ENCODE measurements at places on chromosomes 13 and 19.

- H3K27ac ChIP-seq = peak overlapping the region; percentile 3
- H3K4me1 ChIP-seq = no peaks in the 10 kb centered on the region
- H3K36me3 ChIP-seq = no peaks in the 10 kb centered on the region
Observed at GRCh38 chr13:21446656-21447055, 12.4 kb downstream of the ZDHHC20 start.

DNA sequence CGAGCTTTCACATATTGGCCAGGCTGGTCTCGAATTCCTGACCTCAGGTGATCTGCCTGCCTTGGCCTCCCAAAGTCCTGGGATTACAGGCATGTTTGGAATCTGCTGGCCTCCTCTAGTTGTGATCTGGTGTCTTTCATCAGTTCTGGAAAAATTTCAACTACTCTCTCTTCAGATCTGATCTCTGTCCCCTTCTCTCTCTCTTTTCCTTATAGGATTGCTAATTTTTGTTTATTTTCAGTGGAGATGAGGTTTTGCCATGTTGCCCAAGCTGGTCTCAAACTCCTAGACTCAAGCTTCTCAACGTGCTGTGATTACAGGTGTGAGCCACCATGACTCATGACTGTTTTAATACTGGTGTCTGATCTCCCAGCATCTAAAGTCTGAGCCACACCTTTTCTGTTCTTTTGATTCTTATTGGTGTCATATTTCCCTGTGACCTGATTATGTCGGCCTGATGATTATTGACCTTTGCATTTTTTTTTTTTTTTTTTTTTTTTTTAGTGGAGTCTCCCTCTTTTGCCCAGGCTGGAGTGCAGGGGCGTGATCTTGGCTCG lies 10.4 kb upstream of the NANOS2 start:
- H3K27ac ChIP-seq = peak overlapping the region; percentile 31
- H3K27me3 ChIP-seq = no peaks in the 10 kb centered on the region
- no peak for DNase-seq
- H3K4me1 ChIP-seq = peaks cover 7% of the 10 kb centered on the region
- H3K4me3 ChIP-seq = no peak overlapping the region

DNA sequence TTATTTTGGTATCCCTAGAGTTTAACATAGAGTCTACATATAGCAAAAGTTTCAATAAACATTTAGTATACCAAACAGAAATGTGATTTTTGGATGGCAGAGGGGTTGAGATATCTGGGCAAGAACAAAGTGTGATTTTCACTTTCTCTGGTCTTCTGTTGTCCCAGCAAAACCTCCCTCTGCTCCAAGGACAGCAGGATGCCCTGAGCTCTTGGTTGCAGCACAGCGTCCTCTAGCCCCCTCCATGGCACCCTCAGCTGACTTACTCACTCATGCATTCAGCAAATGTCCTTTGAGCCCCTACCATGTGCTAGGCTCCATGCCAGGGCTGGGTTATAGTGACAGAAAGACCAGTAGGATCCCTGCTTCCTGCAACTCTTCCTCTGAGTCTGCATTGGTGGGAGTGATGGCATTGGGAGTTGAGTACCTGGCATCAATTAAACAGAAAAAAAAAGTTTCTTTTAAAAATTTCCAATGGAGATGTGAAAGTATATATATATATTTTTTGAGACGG lies 104.8 kb upstream of the UBL3 start:
- no peak overlapping the region for H3K4me3 ChIP-seq
- H3K27ac ChIP-seq = peak overlapping the region; percentile 51
- H3K4me1 ChIP-seq = no peaks in the 10 kb centered on the region
- H3K27me3 ChIP-seq = no peaks in the 10 kb centered on the region
- DNase-seq = no peak

DNA sequence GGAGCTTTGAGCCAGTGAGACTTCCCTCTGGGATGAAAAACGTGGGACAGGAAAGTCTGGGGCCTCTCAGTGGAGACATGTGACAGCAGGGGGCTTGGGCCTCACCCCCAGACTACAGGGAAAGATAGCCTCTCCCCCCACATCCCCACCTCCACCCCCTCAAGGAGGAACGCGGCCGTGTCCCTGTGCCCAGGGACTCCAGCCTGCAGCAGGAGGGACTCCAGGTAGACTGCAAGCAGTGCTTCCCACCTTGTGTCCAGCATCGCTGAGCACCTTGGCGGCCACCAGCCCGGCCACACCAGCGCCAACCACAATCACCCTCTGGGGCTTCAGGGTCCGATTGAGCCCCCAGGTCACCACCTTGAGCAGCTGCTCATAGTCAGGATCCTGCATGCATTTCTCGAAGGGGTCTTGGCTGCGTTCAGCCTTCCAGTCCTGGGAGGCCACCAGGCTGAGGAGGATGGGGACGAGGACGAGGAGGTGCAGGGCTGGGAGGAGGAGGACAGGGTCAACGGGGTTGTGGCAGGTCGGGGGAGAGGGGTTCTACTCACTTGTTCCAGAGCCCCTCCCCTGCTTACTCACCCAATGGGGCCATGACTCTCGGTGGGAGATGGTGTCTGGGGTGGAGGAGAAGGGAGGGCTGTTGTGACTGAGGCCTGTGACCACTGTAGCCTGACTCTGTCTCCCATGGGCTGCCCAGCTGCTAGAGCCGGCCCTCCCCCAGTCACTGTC lies 955 bp downstream of the IL4I1 start:
- H3K27ac ChIP-seq = no peak overlapping the region
- H3K4me1 ChIP-seq = no peaks in the 10 kb centered on the region
- no peaks in the 10 kb centered on the region for H3K27me3 ChIP-seq

- no peaks in the 10 kb centered on the region for H3K27me3 ChIP-seq
- no peak for DNase-seq
- H3K4me3 ChIP-seq = no peak overlapping the region
- no peak overlapping the region for H3K27ac ChIP-seq
- H3K36me3 ChIP-seq = no peaks in the 10 kb centered on the region
Observed at GRCh38 chr19:5293612-5294378, 46.8 kb downstream of the PTPRS start.

GRCh38 chr13:79519255-79519654 lies 38.3 kb downstream of the NDFIP2 start:
- no peaks in the 10 kb centered on the region for H3K4me1 ChIP-seq
- DNase-seq = no peak
- H3K36me3 ChIP-seq = no peaks in the 10 kb centered on the region

- DNase-seq = no peak
- no peaks in the 10 kb centered on the region for H3K27me3 ChIP-seq
- no peak overlapping the region for H3K4me3 ChIP-seq
- H3K36me3 ChIP-seq = no peaks in the 10 kb centered on the region
- H3K4me1 ChIP-seq = peaks cover 18% of the 10 kb centered on the region
- no peak overlapping the region for H3K27ac ChIP-seq
Observed at GRCh38 chr13:38849315-38849714, 141.3 kb downstream of the STOML3 start.

DNA sequence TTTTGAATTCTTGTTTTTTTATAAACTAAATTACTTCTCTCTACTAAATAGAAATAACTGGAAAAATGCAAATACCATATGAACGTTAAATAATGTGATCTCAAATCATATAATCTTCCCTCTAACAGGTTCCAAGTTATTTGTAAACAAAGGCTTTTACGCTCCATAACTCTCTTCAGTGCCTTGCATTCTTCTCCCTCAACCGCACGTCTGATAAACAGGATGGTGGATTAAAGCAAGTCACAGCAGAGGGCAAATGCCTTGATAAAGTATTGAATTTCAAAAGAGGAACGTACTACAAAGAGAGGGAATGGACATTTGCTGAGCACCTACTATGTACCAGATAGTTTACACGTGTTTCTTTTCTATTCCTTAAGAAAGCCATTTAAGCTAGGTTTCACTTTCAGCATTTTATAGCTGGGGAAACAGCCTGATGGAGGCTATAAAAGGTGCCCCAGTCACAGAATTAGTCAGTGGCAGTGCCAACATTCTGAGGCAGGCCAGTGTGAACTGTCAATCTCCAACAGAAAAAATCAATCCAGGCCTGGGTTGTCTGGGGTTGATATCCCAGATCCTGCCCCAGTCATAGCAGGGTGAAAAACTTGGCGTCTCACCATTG lies 15.8 kb downstream of the MRPS31 start:
- no peaks in the 10 kb centered on the region for H3K36me3 ChIP-seq
- no peaks in the 10 kb centered on the region for H3K27me3 ChIP-seq
- H3K4me1 ChIP-seq = no peaks in the 10 kb centered on the region
- no peak overlapping the region for H3K27ac ChIP-seq

GRCh38 chr19:41706741-41707501 lies 1.5 kb upstream of the CEACAM5 start:
- peak overlapping the region; percentile 26 for H3K4me3 ChIP-seq
- no peaks in the 10 kb centered on the region for H3K27me3 ChIP-seq
- DNase-seq = peak; percentile 85
- H3K36me3 ChIP-seq = no peaks in the 10 kb centered on the region
- H3K4me1 ChIP-seq = no peaks in the 10 kb centered on the region
- H3K27ac ChIP-seq = no peak overlapping the region

- no peaks in the 10 kb centered on the region for H3K4me1 ChIP-seq
- H3K4me3 ChIP-seq = peak overlapping the region; percentile 61
- no peaks in the 10 kb centered on the region for H3K36me3 ChIP-seq
Observed at GRCh38 chr19:16325161-16325527, 518 bp downstream of the KLF2 start.

- H3K27me3 ChIP-seq = no peaks in the 10 kb centered on the region
- no peak overlapping the region for H3K27ac ChIP-seq
- no peak for DNase-seq
- H3K36me3 ChIP-seq = no peaks in the 10 kb centered on the region
- H3K4me1 ChIP-seq = no peaks in the 10 kb centered on the region
Observed at GRCh38 chr19:3257071-3257470, 32.6 kb downstream of the CELF5 start.

GRCh38 chr19:30309176-30309575 lies 63.0 kb upstream of the ZNF536 start:
- no peak overlapping the region for H3K27ac ChIP-seq
- no peak overlapping the region for H3K4me3 ChIP-seq
- H3K27me3 ChIP-seq = 0 out of 2 replicates have a peak, but pooled peaks cover 1% of the 10 kb centered on the region

DNA sequence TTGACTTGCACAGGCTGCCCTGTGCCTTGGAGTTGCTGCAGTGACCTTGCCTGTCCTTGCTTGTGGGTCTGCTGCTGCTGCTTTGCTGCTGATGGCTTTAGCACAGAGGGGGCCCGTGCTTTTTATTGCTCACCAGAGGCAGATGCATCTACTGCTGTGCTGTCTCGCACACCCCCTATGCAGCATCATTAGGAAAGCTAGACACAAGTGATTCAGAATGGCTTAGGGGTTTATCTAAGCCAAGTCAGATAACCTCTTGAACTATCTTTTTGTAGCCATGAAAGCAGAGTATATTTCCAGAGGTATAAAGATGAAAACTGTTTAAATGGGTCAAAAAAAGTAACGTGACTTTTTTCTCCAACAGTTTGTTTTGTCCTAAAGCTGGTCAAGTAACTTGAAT lies 7.8 kb downstream of the GTF3A start:
- H3K4me1 ChIP-seq = no peaks in the 10 kb centered on the region
- peaks cover 3% of the 10 kb centered on the region for H3K36me3 ChIP-seq
- no peak for DNase-seq
- H3K27me3 ChIP-seq = no peaks in the 10 kb centered on the region

- DNase-seq = no peak
- H3K27me3 ChIP-seq = no peaks in the 10 kb centered on the region
- H3K4me1 ChIP-seq = peaks cover 25% of the 10 kb centered on the region
- no peak overlapping the region for H3K27ac ChIP-seq
- no peak overlapping the region for H3K4me3 ChIP-seq
- no peaks in the 10 kb centered on the region for H3K36me3 ChIP-seq
Observed at GRCh38 chr13:43804461-43805070, 17.8 kb upstream of the ENOX1 start.

- H3K36me3 ChIP-seq = no peaks in the 10 kb centered on the region
- DNase-seq = no peak
- H3K4me1 ChIP-seq = no peaks in the 10 kb centered on the region
Observed at GRCh38 chr19:14325863-14326262, 55.4 kb upstream of the ADGRE5 start.

DNA sequence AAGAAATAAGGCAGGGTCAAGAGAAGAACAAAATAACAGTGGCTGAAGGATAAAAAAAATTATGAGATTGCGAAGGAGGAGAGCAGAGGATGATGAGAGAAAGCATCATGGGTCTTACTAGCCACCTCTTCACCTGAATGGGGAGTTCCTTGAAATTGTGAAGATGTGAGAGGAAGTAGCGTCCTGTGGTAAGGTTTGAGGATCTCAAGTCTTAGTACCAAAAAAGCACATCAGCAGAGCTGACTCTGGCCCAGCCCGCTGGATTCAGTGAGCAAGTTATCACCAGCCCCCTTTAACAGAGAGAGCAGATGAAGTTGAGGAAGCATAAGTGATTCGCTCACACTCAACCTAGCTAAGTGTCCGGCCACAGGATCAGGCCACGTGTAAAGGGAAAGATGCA lies 61.8 kb downstream of the RXFP2 start:
- H3K36me3 ChIP-seq = no peaks in the 10 kb centered on the region
- no peak for DNase-seq
- no peaks in the 10 kb centered on the region for H3K27me3 ChIP-seq
- no peak overlapping the region for H3K27ac ChIP-seq
- H3K4me1 ChIP-seq = no peaks in the 10 kb centered on the region

GRCh38 chr13:109803825-109804224 lies 17.4 kb upstream of the IRS2 start:
- H3K4me3 ChIP-seq = no peak overlapping the region
- no peak for DNase-seq
- no peak overlapping the region for H3K27ac ChIP-seq
- H3K4me1 ChIP-seq = peaks cover 14% of the 10 kb centered on the region
- H3K36me3 ChIP-seq = no peaks in the 10 kb centered on the region

GRCh38 chr19:50536662-50537305 lies 23.1 kb upstream of the ASPDH start:
- no peaks in the 10 kb centered on the region for H3K27me3 ChIP-seq
- H3K36me3 ChIP-seq = no peaks in the 10 kb centered on the region
- H3K4me1 ChIP-seq = no peaks in the 10 kb centered on the region
- no peak overlapping the region for H3K4me3 ChIP-seq
- no peak overlapping the region for H3K27ac ChIP-seq

GRCh38 chr13:108302279-108302678 lies 32.8 kb downstream of the TNFSF13B start:
- DNase-seq = no peak
- H3K4me3 ChIP-seq = no peak overlapping the region
- peaks cover 7% of the 10 kb centered on the region for H3K4me1 ChIP-seq
- H3K27ac ChIP-seq = no peak overlapping the region
- no peaks in the 10 kb centered on the region for H3K27me3 ChIP-seq

DNA sequence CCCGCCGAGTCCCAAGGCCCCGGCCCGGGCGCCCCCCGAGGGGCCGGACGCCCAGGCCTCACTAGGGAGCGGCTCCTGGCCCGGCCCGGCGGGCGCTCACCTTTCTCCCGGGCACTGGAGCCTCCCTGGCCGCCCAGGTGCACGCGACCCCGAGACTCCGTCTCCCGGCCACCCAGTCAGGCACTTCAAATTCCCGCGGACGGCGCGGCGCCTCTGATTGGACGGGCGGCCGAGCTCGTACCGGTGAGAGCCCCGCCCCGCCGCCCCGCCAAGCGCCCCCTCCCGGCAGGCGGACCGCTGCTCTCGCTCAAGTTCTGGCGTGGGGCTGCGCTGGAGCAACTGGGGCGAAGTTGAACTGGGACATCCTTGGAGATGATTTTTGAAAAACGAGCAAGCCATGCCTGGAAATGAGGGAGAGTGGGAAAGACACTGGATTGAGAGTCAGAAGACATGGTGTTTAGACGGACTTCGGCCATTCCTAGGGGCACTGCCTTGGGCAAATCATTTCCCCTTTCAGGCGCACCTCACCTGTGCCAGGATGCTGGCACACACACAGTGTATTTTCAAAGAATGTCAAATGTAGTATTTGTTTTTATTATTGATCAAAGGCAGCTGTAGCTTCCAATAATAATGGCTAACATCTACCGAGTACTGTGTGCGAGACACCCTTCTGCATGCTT lies 485.3 kb downstream of the UQCRFS1 start:
- DNase-seq = no peak
- H3K36me3 ChIP-seq = no peaks in the 10 kb centered on the region
- H3K4me3 ChIP-seq = no peak overlapping the region
- H3K27ac ChIP-seq = no peak overlapping the region
- no peaks in the 10 kb centered on the region for H3K27me3 ChIP-seq
- no peaks in the 10 kb centered on the region for H3K4me1 ChIP-seq

- no peak for DNase-seq
- no peaks in the 10 kb centered on the region for H3K27me3 ChIP-seq
- H3K36me3 ChIP-seq = no peaks in the 10 kb centered on the region
Observed at GRCh38 chr13:107457686-107458085, 757.6 kb downstream of the LIG4 start.
